ENCODE measurements at places on chromosomes 3 and 15. TPM values are rescaled to one million over a fixed set of nuclear protein-coding genes. Genes with fewer than 3 reads are reported as not detected.
A peak's percentile ranks its signal among the peaks of the same experiment; 100 is the strongest.

SLC15A2 gene
- polyA plus RNA-seq: not detected

QTRT2 gene
- 8.3 TPM for polyA plus RNA-seq

GPR149 gene
- not detected for polyA plus RNA-seq

KLHL6 gene
- polyA plus RNA-seq: not detected

GRM7 gene
- not detected for polyA plus RNA-seq

FBXW12 gene
- polyA plus RNA-seq: not detected

NECTIN3 gene
- polyA plus RNA-seq: 11.1 TPM

WDR72 gene
- not detected for polyA plus RNA-seq

DNA sequence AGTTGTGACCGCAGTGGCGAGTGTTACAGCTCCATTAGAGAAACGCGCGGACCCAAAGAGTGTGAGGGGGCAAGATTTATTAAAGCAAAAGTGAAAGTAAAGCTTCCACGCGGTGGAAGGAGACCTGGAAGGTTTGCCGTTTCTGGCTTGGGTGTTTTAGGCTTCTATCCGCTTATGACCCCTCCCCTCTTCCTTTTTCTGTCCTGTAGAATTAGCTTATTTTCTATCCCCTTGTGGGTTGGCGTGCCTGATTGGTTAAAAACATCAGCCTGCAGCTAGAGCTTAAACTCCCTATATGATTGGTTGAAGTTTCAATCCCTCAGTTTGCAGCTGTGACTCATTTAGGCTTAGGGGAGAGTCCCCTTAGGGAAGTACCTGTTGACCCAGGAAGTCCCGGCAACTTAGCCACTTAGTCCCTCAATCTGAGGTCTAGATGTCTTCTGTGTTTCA, 39.6 kb downstream of the C3orf38 start:
- DNase-seq: no peak

- peak; percentile 42 for DNase-seq
These were observed 22.1 kb downstream of the TYRO3 start for GRCh38 chr15:41581110-41581509.

DNA sequence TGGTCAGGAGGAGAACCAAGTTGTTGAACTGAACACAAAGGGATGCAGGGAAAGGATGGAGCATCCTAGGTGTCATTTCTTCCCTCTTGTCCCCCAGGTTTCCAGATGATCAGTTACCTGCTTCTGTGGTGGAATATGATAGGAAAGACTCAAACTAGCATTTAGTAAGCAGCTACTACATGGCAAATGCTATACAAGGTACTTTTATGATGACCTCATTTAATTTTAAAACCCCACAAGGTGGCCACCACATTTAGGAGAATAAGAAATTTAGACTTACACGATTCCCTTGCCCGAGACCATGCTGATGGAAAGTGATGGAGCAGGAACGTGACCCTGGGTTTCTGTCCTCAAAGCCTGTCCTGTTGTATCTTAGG, 40.9 kb downstream of the CCR4 start:
- no peak for DNase-seq

GRCh38 chr3:42052132-42052483, 39.0 kb upstream of the TRAK1 start:
- no peak for DNase-seq

GRCh38 chr3:186413615-186414415, 51.8 kb upstream of the DGKG start:
- peak; percentile 42 for DNase-seq

DNA sequence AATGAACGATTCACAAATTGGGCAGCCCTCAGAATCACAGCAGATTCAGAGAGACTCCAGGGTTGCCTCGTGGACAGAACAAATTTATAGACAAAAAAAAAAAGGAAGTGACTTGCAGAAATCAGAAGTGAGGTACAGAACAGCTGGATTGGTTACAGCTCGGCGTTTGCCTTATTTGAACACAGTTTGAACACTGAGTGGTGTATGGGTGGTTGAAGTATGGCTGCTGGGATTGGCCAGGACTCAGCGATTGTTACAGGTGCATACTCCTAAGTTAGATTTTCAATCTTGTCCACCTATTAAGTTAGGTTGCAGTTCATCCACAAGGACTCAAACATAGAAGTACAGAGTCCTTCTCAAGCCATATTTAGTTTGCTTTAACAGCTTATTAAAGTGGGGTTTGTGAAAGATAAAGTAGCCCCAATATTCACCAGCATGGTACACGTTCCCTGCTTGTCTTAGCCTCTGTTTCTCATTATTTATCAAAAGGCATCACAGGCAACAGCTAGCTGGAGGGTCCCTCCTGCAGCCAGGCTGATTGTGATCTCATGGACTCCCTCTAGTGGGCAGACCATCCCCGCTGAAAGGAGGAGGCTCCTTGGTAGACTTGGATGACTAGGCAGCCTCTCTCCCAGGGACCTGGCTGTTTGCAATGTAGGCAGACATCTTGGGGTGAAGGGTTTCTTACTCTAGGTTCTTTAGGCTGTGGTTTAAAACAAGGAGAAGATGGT, 17.6 kb upstream of the ALDH1L1 start:
- DNase-seq: peak; percentile 82

GRCh38 chr3:137121704-137122314, 164.0 kb downstream of the IL20RB start:
- peak; percentile 38 for DNase-seq

DNA sequence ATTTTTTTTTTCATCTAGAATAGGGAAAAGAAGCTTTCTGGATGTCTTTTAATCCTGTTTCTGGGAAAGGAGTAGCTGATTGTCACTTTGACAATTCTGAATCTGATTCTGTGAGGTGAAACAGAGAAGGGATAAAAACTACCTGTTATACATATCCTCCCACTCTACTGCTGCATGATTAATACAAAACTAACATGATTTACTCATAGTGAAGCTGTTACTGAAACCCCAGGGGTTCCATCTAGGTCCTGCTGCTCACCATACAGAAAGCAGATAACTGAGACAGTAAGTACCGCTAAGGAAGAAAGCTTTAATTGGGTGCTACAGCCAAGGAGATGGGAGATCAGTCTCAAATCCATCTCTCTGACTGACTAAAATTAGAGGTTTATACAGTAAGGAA, 610.9 kb upstream of the ALCAM start:
- DNase-seq: no peak

DNA sequence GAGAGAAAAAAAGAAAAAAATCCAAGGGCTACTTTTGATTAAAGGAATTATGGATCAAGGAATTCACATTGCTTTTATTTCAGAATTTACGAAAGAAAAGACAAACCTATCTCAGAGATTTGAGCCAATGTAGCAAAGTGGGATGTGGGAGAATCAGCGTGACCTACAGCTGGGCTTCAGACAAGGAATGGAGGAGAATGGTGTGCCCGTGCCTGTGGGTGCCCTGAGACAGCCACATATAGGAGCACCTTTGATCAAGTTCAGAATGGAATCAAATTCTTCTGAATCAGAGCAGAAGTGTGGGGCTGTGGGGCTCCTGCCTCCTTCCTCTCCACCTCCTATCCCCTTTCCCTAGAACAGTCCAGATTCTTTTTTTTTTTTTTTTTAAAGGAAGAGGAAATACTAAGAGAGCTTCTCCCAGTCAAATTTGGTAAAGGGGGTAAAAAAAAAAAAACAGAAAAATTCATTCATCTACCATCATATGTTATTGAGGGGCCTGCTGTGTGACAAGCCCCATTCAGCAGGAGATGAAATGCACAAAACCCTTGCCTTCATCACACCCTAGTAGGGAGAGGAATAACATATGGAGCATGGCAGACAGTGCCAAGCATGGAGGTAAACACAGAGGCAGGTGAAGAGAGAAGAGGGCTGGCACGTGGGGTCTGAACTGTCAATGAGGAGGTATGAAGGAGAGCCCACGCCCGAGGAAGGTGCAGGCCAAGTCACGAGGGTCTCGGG, 25.0 kb upstream of the MUSTN1 start:
- DNase-seq: no peak

- DNase-seq: no peak
These were observed 13.4 kb downstream of the TRA2B start for GRCh38 chr3:185924375-185924774.

DNA sequence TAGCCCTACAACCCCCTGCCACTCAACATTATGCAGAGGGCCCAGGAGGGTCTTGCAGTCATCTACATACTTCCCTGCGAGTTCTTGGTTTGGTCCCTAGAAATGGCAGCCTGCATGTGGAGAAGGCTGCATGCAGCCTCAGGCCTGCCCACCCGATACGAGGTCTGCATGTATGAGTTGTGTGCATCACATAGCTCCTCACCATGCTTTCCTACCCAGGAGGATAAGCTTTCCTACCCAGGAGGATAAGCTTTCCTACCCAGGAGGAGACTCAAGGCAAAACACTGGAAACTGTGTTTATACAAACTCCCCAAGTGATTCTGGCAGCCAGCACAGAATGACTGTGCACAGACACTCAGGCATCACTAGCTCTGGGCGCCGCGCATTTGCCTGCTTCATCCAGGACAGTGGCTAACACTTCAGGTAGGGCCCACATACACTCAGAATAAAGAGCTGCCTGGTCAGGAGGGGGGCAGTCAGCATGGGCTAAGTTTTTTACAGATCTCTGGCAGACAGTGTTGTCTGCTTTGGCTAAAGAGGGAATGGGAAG, 187.7 kb downstream of the THSD4 start:
- DNase-seq: peak; percentile 49

Data from GM23248 (cell line).